NCI-H460 (cell line): ENCODE measurements at places on chromosomes 13 and 19.
A peak's percentile ranks its signal among the peaks of the same experiment; 100 is the strongest.

GRCh38 chr19:6806488-6806887 is 34.0 kb downstream of the VAV1 start:
- DNase-seq, result no peak

DNA sequence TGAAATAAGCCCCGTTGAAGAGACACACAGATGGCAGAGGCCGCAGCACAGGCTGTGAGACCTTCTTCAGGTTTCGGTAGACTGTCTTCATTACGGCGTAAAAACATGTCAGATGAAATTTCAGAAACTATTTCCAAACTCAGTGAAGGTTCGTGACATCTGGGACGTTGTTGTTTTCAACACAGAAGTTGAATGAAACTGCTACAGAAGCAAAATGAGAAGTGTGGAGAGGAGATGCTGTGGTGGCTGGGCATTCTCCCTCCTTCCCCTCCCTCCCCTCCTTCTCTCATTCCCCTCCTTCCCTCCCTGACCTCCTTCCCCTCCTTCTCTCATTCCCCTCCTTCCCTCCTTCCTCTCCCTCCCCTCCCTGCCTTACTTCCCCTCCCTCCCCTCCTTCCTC is 113.6 kb downstream of the ATP11A start:
- DNase-seq, result no peak

- no peak for DNase-seq
Observed at GRCh38 chr19:57434386-57435061, 601 bp upstream of the ZNF749 start.

GRCh38 chr19:39212375-39212742 is 8.3 kb upstream of the SYCN start:
- peak; percentile 17 for DNase-seq

DNA sequence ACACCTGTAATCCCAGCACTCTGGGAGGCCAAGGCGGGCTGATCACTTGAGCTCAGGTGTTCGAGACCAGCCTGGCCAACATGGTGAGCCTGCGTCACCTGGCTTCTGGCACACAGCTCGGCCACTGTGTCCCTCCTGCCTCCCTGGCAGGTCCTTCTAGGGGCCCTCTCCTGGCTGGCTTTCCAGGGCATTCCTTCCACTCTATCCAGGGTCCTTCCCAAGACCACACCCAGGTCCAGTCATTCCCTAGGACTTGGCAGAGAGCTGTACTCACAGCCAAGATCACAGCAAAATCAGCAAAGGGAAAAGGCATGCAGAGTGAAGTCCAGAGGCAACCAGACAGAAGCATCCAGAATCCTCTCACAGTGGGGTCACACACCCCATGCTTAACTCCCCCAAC is 9.7 kb upstream of the HSH2D start:
- no peak for DNase-seq

DNA sequence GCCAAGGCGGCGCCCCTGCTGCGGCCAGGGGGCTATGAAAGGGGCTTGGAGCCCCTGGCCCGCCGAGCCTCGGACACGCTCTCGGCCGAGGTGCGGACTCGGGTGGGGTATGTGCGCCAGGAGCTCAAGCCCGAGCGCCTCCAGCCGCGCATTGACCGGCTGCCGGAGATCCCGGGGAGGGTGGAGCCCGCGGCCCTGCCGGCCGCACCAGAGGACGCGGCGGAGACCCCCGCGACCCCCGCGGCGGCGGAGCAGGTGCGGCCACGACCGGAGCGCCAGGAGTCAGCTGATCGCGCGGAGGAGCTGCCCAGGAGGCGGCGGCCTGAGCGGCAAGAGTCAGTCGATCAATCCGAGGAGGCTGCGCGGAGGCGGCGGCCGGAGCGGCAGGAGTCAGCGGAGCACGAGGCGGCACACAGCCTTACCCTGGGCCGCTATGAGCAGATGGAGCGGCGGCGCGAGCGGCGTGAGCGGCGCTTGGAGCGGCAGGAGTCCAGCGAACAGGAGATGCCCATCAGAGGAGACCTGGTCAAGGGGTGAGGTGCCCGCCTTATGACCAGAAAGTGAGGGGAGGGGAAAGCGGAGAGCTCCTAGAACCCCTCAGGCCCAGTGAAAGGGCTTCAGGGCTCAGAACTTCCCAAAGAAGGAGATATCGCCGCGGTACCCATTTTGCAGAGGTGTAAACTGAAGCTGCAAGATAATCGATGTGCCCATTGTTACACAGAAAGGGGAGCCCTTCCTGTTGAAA is 8.8 kb upstream of the SHKBP1 start:
- DNase-seq, result no peak

- no peak for DNase-seq
Observed at GRCh38 chr13:99693351-99693750, 192.1 kb downstream of the TM9SF2 start.

GRCh38 chr13:61275251-61275650 is 140.4 kb downstream of the PCDH20 start:
- peak; percentile 3 for DNase-seq

DNA sequence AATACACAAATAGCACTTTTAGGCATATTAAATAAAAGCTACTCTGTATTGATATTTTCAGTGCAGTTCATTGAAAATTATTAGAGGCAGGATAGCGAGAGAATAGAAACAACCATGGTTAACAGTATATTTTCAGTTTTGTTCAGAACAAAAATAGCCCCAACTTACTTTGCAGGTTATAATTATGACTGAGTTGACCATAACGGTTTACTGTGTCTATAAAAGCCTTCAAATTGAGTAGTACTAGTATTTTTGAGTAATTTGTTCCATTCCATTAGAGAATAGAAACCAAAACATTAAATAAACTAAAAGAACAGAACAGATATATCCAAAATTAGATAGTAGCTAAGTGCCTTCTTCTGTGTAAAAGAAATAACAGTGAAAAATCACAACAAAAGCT is 1108.4 kb upstream of the PCDH20 start:
- DNase-seq, result no peak

DNA sequence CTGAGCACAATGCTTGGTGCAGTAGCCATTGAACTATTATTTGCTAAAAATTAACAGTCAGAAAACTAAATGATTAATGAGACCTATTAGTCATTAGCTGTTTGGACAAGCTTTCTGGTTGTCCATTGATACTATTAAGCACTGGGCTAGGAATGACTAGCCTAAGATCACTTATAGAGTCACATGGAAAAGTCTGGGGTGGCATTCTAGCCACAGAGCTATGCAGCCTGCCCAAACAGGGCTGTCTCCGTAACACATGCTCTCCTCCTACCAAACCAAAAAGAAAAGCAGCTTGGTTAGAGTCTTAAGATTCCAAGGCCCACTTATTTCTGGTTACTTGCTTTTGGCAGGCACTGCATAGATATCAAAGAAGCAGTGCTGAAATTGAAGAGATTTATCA is 193.5 kb upstream of the NBEA start:
- no peak for DNase-seq

DNA sequence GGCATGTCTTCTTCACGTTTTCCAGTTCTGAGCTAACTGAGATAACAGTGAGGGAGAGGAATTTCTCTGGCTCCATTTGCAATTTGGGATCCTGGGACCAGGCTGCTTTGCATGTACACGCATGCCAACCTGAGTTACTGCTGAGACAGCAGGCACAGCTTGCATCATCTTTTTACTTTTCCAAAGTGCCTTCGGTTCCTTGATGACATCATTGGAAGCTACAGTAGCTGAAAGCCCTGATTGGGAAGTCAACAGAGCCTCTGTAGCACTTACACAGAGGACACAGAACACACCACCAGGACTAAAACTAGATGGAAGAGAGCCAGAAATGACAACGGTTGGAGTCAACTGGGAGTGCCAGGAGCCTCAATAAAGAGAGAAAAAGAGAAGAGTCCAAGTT is 399.1 kb upstream of the GPC6 start:
- DNase-seq, result no peak

GRCh38 chr19:7918615-7919421 is 1.3 kb upstream of the SNAPC2 start:
- no peak for DNase-seq
